Activated CD4-positive, alpha-beta T cell treated with anti-CD3 and anti-CD28 coated beads for 4 hours (primary cell): ENCODE measurements at places on chromosomes 1 and 21.

DNA sequence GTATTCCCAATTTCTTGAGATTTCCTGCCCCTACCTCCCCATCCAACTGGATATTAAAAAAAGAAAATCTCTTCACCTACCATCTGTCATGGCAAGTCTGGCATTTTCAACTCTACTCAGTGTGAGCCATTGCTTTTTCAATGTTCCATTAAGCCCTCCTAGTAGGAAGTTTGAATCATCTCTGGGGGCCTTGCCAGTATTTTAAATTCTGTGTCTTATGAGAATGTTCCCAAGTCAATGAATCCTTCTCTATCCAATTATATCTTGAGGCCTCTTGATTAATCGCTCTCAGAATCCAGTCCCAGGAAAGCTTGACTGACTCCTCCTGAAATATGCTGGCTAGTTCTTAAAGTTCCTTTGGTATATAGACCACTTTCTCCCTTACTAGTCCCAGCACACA, 91.5 kb downstream of the NGF start:
- no peak for DNase-seq

- DNase-seq = no peak
Measured at GRCh38 chr1:50659107-50659662, 235.9 kb upstream of the DMRTA2 start.

DNA sequence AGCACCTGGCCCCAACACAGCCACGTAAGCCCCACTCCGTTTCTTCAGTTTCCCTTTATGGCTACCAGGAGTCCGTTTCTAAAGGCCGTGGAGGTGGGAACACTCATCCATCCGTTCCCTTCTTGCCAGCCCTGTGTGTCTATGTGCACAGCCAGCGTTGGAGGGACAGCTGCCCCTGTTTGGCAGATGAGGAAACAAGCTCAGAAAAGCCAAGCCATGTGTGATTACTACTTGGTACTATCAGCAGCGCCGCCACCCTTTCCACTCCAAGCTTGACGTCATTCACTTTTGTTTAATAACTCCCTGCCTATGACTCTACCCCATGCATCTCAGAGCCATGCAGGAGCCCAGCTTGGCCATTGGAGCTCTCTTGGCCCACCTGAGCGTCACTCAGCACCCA, 3.5 kb downstream of the LRP8 start:
- DNase-seq = no peak

GRCh38 chr21:38350684-38351083, 93.9 kb downstream of the KCNJ15 start:
- no peak for DNase-seq

GRCh38 chr1:218948446-218948845, 225.2 kb upstream of the LYPLAL1 start:
- no peak for DNase-seq

DNA sequence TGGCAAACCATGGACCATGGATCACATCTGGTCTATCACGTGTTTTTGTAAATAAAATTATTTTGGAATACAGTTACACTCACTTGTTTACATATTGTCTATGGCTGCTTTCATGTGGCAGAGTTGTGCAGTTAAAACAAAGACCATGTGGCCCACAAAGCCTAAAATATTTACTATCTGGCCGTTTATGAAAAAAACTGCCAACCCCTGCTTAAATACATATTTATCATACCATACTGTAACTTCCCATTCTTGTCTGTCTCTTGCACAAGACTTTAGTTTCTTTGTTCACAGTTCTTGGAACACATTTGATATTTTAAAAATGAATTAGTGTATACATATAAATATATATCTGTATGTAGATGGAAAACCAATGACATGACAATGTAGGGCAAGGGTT, 141.5 kb downstream of the PAPPA2 start:
- no peak for DNase-seq

GRCh38 chr1:201039876-201040275, 16.4 kb upstream of the KIF21B start:
- no peak for DNase-seq

DNA sequence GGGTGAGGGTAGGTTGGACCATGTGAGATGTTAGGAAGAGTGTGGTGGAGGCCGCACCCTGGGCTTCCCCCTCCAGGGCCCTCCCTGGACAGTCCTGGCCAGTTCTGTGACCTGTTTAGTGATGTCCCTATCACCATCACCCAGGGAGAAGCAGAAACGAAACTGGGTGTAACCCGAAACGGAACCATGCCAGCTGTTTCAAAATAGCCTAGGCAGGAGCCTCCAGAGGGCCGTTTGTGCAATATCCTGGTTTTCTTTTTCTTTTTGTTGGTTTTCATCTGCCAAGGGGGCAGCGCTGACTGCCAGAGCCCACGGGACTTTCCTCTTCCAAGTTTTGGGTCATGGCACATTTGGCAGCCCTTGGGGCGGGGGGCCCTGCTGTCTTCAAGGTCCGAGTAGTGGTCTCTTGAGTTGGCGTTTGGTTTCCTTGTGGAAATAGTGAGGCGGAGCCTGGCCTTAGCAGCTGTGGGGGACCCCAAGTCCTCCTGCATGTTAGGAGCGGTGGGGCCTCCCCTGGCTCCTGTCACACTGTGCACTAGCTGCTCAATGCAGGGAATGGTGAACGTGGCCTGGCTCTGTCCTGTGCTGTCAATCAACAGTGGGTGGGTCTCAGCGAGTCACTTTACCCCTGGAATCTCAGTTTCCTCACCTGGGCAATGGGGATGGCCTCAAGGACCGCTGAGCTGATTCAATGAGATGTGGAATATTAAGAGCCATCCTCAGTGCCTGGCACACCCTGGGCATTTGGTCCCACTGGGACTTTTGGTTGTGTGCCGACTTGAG, 90.7 kb downstream of the ARHGEF10L start:
- DNase-seq = no peak

GRCh38 chr21:31299291-31300147, 44.5 kb downstream of the TIAM1 start:
- no peak for DNase-seq

- no peak for DNase-seq
Measured at GRCh38 chr1:110476028-110476765, 25.2 kb downstream of the PROK1 start.

DNA sequence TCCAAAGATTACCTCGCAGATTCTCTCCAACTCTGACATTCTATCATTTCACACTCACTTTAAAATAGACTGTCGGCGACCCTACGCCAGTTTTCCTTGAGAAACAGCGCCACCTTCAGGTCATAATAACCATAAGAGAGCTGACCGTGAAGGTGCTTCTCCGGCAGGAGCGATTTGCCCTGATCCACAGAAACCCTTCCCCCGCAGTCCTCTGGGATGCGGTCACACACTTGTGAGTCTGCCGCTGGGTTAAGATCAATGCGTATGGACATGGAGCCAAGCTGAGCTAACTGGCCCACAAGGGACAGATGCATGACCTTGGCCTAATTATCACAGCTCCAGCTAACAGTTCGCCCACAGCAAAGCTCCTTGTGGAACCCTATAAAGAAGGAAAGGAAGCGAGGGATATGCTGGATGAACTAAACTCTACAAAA, 32.8 kb upstream of the IFNAR2 start:
- peak; percentile 67 for DNase-seq

GRCh38 chr1:59936358-59936821, 9.8 kb upstream of the CYP2J2 start:
- no peak for DNase-seq

DNA sequence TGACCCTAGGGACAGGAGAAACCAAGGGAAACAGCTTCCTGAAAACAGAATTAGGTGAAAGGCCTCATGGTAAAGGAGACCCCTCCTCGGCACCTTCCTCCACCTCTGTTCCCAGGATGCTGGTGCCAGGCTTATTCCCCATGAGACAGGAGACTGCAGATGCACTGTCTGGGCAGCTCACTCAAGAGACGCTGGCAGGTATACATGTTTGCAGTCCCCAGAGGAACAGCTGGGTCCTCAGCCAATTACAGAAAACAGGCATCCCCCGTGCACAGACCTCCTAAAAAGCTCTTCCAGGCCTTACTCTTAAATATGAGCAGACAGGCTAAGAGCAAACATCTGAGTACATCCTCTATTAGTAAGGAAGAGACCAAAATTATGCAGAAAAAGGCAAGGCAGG, 6.5 kb downstream of the CCSAP start:
- no peak for DNase-seq

GRCh38 chr1:78676347-78676982, 26.8 kb downstream of the IFI44 start:
- peak; percentile 63 for DNase-seq

- no peak for DNase-seq
Measured at GRCh38 chr1:41823471-41823870, 95.3 kb downstream of the HIVEP3 start.

DNA sequence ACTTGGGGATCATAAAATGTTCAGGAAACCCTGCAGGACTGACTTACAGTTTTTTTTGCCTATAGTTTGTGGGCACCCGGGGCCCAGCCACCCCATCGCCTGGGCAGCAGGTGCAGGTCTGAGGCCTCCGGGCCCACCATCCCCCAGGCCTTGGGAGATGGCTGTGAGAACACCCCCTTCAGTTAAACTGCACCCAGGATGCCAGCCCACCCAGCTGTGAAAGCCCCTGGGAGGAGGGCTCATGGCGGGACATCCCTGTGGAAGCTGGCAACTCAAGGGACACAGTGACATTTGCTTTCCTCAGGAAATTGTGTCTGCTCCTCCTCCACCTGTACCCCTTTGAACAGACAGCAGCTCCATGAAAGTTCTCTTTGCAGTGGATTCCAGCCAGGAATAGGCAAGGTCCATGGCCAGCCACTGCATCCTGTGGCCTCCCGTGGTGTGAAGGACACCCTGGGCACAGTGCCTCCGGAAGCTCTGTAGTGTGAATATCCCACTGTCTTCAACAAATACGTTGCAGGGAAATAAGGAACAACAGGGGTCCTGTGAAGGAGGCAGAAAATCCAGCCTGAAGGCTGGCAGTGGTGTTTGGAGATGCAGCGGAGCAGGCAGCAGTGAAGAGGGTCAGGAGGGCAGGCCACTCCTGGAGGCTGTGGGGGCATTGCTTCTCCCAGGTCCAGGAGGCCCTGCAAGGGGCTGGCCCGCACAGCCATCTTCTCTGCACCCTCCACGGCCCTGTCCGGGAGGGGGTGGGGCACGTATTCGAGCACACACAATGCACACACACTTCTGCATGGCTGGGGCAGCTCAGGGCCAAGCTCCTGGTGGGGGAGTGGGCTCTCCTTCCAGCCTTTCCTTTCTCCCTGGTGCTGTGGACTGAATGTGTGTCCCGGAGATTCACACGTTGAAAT, 2.1 kb upstream of the OBSCN start:
- no peak for DNase-seq

DNA sequence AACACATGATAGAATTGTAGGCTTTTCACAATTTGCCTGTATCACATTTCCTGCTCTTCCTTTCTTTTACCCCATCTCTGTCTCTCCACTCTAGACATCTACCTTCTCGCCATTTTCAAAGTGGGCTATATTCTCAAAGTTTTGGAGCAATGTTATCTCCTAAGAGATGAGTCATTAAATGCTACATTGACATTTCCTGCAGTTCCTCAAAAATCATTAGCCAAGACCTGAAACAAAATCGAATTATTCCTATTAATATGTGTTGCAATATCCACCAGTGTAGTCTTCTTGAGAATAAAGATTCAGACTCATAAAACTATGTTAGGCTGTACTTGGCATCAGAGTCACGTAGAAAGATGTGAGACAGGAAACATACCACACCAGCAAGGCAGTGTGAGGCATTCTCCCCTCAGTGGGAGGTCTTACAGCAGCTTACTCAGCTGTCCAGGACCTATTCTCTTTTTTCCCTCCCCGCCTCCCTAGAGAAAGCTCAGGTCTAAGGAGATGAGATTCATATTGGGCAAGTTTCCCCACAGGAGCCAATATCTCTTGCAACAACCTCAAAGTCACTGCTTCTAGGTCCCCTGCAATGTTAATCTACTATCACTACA, 38.8 kb downstream of the FRRS1 start:
- DNase-seq = no peak

DNA sequence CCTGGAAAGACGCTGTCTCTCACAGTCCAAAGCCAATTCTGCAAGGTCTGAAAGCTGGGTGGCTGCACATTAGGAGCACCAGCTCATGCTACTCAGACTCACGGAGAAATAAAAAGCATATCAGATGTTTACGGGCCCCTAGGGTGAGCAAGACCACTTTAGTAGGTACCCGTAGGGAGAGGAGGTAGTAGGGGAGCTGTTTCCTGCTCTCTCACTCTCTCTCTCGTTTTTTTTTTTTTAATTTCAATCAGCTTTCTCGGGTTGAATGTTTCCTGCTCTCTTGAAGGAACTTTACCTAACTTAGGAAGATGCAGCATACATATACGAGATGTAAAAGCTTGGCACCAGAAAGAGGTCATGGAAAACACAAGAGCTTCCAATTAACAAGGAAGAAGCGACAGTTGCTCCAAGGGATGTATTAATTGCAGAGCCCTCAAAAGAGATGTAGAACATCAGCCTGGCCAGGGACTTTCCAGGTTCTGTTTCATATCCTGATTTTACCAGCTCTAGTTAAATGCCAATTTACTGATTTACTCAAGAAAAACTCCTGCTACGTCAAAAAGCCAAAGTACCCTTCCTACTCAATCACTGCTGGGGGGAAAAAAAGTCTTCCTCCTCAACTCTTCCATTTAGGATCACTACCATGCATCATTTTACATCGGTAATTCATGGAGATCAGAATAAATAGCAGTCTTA, 3.1 kb downstream of the LORICRIN start:
- no peak for DNase-seq
